ENCODE measurements at places on chromosomes 12 and 14.

DNA sequence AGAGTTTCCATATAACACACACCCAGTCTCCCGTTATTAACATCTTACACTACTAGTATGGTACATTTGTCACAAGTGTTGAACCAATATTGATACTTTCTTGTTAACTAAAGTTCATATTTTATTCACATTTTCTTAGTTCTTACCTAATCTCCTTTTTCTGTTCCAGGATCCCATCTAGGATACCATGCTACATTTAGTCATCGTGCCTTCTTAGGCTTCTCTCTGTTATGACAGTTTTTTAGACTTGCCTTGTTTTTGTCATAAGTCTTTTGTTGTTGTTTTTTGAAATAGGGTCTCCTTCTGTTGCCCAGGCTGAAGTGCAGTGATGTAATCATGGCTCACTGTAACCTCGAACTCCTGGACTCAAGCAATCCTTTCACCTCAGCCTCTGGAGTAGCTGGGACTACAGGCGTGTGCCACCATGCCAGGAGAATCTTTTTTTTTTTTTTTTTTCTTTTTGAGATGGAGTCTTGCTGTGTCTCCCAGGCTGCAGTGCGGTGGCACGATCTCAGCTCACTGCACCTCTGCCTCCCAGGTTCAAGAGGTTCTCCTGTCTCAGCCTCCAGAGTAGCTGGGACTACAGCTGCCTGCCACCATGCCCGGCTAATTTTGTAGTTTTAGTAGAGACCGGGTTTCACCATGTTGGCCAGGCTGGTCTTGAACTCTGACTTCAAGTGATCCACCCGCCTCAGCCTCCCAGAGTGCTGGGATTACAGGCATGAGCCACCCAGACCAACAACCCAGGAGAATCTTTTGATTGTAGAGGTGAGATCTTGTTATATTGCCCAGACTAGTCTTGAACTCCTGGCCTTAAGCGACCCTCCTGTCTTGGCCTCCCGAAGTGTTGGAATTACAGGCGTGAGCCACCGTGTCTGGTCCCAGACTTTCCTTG is 59.1 kb upstream of the HECTD1 start:
- no peak for DNase-seq

- no peak for DNase-seq
These were observed 953 bp downstream of the MAPK1IP1L start for GRCh38 chr14:55052269-55052930.

DNA sequence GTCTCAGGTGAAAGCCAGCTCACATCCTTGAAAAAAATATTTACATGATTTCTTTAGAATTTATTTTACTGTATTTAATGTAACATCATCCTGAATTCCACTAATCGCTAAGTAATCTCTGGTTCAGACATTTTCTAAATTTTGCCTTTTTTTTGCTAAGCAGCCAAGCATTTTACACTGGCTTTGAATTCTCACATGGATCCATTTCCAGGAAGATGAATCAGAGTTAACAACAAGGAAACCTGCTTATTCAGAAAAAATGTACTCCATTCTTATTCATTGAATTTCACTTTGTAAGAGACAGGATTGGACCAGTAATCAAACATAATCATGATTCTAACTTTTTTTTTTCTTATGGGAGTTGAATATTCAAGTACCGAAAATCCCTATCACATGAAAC is 1785.1 kb upstream of the FLRT2 start:
- DNase-seq = no peak

DNA sequence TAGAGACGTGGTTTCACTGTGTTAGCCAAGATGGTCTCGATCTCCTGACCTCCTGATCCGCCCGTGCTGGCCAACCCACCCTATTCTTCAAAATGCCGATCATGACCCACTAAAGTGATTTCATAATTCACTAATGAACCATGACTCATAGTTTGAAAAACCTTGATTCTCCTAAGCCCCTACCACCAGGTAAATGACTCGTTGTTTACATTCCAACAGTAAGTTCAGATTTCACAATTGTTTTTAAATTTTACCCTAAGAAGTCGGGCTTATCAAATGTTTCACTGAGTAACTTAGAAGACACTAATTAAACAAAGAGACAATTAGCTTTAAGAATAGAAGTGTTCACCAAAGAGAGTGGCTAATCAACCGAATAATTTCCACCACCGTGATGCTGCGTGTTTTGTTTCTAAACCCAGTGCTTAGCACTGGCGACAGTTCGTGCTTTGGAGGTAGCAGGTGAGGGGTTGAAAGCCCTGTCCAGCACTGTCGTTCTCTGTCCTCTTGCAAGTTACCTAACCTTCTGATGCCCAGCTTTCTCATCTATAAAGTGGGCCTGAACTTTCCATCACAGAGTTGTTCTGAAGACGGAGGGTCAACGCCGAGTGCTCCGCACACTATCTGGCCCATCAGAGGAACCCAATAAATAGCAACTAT is 136.5 kb downstream of the NTF3 start:
- no peak for DNase-seq

DNA sequence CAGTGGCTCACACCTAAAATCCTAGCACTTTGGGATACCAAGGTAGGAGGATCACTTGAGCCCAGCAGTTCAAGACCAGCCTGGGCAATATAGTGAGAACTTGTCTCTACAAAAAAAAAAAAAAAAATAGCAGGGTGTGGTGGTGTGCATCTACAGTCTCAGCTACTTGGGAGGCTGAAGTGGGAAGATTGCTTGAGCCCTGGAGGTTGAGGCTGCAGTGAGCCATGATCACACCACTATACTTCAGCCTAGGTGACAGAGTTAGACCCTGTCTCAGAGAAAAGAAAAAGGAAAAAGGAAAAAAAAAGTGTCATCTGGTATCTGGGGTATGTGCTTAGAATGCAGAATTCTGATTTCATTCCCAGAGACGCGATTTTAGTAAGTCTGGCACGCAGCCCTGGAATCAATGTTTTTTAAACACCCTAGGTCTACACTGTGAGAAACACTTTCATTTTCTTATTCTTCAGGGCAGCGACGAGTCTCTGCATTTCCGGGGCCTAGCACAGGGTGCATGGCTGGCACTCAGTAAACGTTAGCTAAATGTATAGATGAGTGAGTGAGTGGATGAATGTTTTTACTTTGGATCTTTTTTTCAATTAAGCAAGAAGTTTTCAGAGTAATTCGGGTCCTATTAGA is 243.8 kb upstream of the PWP1 start:
- no peak for DNase-seq

DNA sequence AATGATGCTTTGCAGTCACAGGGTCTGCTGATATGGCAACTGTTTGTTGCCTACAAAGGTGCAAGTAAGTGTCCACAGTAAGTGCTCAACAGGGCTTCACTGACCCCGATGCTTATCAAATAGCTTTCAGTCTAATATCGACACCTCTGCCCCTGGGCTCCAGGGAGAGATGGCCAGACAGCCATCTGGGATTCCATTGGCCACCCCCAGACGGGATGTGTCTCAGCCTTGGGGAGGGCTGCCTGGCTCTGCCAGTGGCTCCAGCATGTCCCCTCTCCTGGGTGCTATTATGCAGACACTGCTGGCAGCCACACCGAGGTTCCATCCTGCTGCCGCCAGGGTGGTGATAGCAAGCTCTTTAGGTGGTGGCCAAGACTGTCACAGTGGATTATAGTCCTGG is 57.4 kb downstream of the DGLUCY start:
- no peak for DNase-seq

- no peak for DNase-seq
These were observed 243.0 kb upstream of the ATP2B1 start for GRCh38 chr12:89951694-89952060.

- no peak for DNase-seq
These were observed 242.2 kb downstream of the SPTSSA start for GRCh38 chr14:34219661-34220377.

DNA sequence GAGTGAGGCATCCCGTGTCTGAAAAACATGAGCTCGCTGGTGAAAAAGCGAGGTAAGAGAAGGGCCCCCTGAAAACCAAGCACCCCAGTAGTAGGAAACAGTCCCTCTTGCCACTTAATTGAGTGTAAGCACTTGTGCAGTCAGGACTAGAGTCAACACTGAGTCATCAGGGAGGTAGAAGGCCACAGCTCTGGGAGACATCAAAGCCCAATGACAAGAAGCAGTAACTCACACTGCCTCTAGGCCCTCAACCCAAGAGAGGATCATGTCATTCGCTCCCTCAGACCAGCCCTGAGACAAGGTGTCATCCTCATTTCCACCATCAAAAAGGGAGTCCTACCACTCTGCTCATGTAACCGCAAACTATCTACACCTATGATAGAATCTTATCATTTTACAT is 17.8 kb downstream of the POMT2 start:
- DNase-seq = no peak

- no peak for DNase-seq
These were observed 1104.3 kb downstream of the BCL11B start for GRCh38 chr14:98167705-98168104.

GRCh38 chr12:11657511-11657910 is 8.0 kb downstream of the ETV6 start:
- no peak for DNase-seq

DNA sequence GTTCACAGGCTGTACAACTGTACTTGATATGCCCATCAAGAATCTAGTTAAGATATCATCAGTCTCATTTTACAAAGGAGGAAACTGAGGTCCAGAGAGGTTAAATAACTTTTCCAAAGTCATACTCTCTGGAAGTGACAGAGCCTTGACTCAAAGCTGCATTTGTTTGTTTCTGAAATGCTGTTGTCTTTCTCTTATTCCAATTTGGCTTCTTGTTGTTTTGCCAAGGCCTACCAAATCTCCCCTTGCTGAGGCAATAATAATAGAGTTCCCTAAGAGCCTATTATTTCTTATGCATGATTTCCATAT is 79.8 kb upstream of the C12orf71 start:
- DNase-seq = no peak

GRCh38 chr12:2119266-2119665 is 66.5 kb downstream of the CACNA1C start:
- DNase-seq = no peak

GRCh38 chr12:19946550-19946949 is 421.8 kb upstream of the PDE3A start:
- DNase-seq = no peak

GRCh38 chr14:75290851-75291250 is 12.2 kb downstream of the FOS start:
- no peak for DNase-seq

DNA sequence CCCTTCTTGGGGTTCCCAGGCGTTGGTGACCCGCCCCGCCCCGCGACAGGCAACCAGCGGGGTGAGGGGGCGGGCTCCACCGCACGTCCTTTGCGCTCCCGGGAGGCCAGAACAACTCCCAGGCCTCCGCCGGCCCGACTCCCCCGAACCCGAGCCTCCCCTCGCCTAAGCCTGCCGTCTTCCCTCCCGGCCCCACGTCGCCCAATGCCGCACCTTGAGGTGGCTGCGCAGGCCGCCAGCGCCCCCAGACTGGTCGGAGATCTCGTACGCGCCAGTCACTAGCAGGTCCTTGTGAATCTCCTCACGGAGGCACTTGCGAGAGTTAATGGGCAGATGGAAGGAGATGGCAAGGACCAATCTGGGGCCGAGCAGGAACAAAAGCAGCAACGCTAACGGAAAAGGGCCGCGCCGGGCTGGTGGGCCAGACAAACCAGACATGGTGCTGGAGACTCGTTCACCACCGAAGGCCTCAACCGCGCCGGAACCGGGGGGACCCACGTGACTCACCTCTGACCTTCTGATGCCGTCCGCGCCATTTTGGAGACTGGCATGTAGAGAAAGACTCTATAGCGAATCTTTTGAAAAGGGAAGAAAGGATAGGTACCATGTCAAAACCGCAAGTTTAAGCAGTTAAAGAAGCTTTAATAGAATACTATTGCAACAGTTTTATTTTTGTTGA is at the start of gene TMED10:
Gene TMED10, minus strand, starts transcription at position 471 of the 679 bp plus-strand sequence. Its CDS starts 33 bp downstream, at position 438.
- peak; percentile 81 for DNase-seq

GRCh38 chr12:116931665-116932064 is 20.9 kb downstream of the FBXW8 start:
- no peak for DNase-seq

DNA sequence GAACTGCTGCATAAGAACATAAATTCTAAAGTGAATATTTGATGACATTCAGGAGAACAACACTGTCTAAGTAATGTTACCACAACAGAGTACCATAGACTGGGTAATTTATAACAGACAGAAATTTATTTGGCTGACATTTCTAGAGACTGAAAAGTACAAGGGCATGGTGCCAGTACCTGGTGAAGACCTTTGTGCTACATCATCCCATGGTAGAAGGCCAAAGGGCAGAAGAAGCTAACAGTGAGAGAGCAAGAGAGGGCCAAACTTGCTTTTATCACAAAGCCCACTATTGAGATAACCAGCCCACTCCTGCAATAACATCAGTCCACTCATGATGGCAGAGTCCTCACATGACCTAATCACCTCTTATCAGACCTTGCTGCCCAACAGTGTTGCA is 88.8 kb downstream of the FIGNL2 start:
- DNase-seq = no peak

DNA sequence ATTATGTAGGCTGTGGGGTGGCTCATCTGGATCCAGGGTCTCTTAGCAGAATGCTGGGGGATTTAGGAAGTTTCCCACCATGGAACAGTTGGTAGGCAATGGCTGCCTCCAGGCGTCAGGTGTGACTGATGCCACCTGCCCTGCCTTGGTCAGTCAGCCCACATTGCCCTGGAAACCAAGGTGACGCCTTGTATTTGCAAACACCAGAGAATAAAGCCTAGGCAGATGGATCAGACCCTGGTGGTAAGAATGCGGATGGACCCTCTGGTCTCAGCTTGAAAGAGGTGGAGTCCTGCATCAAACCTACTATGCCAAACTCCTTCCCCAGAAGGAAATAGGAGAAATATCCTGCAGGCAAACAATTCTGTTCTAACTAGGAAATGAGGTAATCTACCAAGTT is 38.2 kb downstream of the NCKAP5L start:
- no peak for DNase-seq

GRCh38 chr12:52799505-52800211 is 3.7 kb upstream of the KRT3 start:
- no peak for DNase-seq

GRCh38 chr14:71236487-71236886 is 329.2 kb downstream of the PCNX1 start:
- DNase-seq = no peak

DNA sequence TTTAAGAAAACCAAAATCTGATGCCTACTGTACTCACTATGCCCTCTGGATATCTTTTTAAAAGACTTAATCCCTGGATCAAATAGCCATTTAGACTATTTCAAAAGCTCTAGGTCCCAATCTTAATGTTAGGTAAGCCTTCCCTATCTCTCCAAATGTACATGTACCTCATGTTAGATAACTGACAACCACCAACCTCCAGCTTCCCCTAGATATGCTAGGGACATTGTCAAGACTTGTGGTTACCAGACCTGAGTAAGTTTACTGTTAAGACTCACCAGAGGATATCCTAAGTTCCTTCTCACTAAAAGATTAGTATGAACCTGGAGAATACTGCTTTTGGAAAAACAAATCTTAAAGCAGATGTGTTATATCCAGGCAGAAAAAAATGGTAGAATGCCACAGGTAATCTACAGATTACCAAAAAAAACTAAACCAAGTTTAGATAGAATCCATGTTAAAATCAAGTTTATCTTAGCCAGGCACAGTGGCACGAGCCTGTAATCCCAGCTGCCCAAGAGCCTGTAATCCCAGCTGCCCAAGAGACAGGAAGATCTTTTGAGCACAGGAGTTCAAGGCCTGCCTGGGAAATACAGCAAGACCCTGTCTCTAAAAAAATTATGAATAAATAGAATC is 9.7 kb downstream of the NAP1L1 start:
- DNase-seq = no peak
